Stimulated activated CD8-positive, alpha-beta memory T cell treated with anti-CD3 and anti-CD28 coated beads, Interleukin-12 subunit alpha, Interleukin-12 subunit beta, amount 100 ng/mL, for 1 hour (primary cell): ENCODE measurements at places on chromosomes 3 and 15.

GRCh38 chr3:168416446-168416845 is 320.7 kb upstream of the GOLIM4 start:
- DNase-seq: no peak

GRCh38 chr3:5231074-5231473 is 43.6 kb downstream of the EDEM1 start:
- no peak for DNase-seq

DNA sequence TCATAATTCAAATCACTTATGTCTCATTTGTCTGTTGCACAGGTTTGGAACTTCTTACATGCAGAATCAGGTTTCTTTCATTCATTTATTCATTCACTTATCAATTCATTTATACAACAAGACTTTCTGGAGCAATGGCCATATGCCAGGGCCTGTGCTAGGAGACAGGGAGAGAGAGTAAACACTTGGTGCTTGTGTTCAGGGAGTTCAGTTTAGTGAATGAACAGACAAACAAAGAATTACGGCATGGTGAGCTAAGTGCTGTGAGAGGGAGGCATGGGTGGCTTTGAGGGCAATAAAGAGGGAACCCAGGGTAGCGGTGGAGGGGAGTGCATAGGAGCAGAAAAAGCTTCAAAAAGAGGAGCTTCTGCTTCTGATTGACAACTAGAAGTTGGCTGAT is 8.5 kb upstream of the IREB2 start:
- DNase-seq: no peak

DNA sequence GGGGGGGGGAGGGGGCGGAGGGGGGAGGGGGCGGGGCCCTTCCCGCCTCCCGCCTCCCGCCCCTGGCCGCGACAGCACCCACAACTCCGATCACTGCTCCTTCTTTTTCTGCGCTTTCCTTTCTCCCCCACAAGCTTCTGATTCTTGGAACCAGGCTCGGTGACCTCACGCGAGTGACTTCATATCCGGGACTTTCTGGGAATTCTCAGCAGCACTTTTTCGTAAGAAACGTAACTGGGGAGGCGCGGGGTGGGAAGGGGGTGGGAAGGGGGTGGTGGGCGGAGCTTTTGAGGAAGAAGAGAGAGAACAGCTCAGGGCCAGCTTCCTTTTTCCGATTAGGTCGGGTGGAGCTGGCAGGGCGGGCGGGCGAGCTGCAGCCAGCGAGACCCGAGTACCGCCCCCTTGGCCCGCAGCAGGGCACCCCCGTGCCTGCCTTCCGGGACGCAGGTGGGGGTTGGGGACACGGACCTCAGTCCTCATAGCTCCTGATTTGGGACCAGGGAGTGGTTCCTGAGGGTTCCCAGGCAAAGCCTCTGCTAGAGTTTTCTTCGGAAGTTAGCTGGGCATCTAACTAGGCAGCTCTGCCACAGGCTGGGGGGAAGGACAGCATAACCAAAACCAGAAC is 14.6 kb downstream of the XIRP1 start:
- DNase-seq: peak; percentile 39

- DNase-seq: no peak
Measured at GRCh38 chr3:56467108-56467507, 1.2 kb downstream of the ERC2 start.

DNA sequence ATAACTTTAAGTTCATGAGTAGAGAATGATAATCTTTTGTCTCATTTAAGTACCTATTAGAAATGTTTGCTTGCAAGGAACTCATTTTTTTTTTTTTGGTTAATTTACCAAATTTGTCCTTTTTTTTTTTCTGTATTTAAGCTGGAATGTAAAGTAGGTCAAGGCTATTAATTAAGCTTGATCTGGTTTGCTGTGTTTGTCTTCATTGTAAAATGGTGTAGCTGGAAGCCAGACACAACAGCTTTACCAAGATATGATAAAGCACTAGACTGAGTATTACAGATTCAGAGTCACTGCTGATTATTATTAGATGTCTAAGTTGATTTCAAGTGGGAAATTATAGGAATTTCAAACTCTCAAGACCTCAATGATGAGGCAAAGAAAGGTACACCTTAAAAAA is 15.0 kb upstream of the ZPLD1 start:
- no peak for DNase-seq

- DNase-seq: no peak
Measured at GRCh38 chr3:167032267-167032876, 347.7 kb downstream of the ZBBX start.

DNA sequence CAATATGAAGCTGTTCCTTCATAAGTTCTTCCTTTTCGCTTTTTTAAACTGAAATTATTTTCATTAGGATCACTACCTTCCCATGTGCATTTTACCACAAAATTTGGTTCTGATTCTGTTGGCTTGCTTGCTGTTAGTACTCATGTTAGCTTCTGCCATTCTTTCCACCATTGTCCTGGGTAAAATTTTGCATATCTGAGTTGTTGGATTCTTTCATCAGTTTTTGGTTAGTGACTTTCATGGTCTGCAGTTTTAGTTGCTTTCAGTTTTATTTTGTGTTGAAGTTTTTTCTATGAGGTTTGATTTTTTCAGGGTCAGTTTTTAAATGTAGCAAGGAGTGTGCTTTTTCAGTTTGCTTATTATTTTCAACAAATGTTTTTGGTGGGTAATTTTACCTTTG is 71.9 kb downstream of the SMAD3 start:
- no peak for DNase-seq

DNA sequence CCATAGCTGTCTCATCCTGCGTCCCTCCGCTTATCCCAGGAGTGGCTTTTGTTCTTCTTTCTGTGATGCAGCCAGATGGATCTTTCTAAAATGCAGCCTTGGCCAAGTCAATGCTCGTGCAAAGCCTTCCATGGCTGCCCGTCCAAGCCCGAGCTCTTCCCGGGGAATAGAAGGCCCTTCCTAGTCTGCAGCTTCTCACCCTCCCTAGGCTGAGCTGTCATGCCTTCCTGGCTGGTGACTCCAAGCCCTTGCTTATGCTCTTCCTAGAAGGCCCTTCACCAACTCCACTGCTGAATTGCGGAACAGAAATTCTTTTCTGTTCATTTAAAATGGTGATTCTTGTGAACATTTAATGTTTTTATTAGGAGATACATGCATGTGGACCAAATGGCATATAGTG is 95.9 kb downstream of the SMAD6 start:
- DNase-seq: no peak

GRCh38 chr15:57056357-57056756 is 137.9 kb downstream of the TCF12 start:
- no peak for DNase-seq

GRCh38 chr3:190514413-190515153 is 698 bp downstream of the IL1RAP start:
- DNase-seq: no peak

DNA sequence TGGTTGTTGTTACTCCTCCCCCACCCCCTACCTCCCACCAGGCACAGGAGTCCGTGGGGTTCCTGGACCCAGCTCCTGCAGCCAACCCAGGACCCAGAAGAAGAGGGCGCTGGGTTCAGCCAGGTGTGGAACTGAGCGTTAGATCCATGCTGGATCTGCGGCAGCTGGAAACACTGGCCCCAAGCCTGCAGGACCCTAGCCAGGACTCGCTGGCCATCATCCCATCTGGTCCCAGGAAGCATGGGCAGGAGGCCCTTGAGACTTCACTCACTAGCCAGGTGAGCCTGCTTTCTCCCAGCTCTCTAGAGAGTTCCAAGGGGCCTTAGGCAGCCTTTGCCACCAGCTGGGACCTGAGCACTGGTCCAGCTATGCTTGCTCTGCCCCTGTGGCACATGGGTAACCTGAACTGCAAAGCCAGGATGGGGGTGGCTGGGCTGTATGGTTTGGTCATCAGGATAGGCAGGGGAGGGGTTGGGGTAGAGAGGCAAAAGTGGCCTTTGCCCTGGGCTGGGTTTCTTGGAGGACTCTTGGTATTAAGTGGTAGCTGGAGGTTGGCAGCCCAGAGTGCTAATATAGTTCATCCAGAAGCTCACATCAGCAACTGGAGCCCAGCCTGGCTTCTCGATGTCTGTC is 7.0 kb upstream of the JMJD7 start:
- no peak for DNase-seq

DNA sequence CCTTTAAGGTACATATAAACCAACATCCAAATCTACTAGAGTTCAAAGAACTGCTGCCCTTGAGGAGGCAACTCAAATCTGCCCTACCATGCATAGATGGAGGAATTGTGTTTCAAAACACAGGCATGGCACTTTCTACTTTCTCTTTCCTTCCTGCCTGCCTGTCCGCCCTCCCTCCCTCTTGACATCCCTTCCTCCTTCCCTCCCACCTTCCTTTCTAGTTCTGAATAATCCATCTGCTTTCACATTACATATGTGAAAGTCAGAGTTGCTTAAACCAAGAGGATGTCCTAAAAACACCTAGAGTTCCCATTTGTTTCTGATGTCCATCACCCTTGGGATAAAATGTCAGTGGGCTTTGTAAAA is 537.6 kb downstream of the FOXP1 start:
- no peak for DNase-seq

DNA sequence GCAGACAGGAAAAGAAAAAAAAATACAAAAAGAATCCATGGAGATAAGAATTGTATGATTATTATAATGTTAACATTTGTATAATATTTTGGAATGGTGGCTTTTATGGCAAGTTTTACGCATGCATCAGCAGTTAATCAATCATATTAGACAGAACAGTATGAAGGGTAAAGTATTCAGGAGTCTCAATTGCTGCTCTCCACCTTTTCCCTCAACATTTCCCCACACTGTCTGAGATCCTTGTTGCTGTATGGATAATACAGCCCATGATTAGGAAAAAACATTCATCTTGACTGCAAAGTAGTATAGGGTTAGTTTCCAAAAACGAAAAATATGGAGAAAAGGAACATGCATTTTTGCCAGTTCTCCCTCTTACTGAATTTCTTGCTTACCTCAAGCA is 755.3 kb upstream of the ARPP21 start:
- DNase-seq: no peak

- no peak for DNase-seq
Measured at GRCh38 chr15:63801171-63801570, 32.6 kb downstream of the HERC1 start.

DNA sequence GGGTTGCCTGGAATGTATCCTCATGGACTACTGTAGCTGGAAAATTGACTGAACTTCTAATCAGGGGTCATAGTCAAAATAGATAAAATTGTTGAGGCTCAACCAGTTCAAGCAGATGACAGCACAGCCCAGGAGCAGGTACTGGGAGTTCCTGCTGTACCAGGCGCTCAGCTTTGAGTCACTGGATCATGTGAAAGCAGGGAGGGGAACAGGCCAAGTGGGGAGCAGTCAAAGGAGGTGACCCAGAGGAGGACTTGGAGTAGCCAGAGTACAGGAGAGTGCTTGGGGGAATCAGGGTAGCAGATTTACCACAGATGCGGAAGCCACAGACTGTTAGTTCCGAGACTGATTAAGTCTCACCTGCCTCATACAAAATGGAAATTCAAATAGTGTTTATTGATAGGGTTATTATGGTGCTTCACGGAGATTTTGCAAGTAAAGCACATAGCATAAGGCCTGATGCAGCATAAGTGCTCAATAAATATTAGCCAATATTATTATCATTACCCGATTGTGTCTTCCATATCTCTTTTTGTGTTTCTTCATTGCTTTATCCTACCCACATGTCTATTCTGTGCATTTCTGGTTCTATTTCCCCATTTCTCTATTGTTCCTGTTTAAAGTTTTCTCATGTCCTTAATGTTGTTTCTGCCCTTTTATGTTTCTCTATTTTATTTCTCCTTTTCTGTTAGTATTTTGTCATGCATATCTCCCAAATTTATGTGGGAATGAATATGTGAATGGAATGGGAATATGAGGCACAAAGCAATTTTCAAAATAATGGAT is 369.2 kb upstream of the MCTP2 start:
- DNase-seq: no peak

DNA sequence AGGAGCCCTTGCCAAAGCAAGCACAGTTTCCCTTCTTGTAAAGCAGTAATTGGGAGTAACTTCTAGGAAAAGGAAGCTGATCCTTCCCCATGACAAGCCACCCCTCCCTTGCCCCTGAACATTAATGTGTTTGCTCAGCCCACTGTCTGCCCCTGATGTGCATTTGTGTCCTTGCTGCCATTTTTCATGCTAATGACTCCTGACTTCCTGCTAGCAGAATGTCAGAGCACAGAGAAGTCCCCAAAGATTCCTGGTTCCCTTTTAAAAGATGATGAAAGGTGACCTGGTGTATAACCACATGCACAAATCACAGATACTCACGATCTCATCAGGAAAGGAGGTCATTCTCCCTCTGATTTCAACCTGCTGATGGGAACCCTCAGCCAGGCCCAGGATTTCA is 44.2 kb upstream of the WNT5A start:
- DNase-seq: no peak

DNA sequence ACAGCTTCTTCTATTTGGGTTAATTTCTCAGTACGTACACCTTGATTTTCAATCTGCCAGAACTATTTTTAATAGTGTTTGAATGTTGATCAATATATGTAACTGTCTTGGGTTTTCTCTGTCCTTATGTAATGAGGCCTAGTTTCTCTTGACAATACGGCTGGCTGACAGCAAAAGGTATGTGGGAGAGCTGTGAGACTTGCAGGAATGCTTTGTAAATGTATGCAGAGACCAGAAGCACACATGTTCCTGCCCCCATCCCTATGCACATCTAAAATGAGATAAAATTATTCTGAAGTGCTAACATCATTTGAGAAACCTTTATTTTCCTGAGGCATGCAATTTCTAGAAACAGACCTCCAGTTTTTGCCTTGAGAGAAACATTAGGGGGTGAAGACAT is 593.8 kb upstream of the GBE1 start:
- DNase-seq: no peak

DNA sequence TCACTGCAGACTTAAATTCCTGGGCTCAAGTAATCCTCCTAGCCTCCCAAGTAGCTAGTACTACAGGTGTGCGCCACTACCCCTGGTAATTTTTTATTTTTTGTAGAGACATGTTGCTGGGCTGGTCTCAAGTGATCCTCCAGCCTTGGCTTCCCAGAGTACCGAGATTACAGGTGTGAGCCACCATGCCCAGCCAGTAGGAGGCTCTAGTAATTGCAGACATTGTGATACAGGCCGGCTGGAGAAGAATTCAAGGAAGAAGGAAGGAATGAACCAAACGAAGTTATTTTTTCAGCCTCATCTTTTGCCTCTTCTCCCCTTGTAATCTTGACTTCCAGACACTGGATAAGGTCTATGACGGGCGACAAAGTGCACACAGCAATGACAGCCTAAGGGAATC is 3.2 kb upstream of the PPP4R2 start:
- no peak for DNase-seq

GRCh38 chr3:127185962-127186674 is 6.8 kb upstream of the PRR23E start:
- DNase-seq: no peak

- DNase-seq: no peak
Measured at GRCh38 chr3:125443923-125444322, 68.8 kb upstream of the ZNF148 start.

GRCh38 chr3:155702745-155703591 is 41.9 kb downstream of the PLCH1 start:
- DNase-seq: no peak

- no peak for DNase-seq
Measured at GRCh38 chr15:98155356-98155755, 194.9 kb downstream of the ARRDC4 start.

DNA sequence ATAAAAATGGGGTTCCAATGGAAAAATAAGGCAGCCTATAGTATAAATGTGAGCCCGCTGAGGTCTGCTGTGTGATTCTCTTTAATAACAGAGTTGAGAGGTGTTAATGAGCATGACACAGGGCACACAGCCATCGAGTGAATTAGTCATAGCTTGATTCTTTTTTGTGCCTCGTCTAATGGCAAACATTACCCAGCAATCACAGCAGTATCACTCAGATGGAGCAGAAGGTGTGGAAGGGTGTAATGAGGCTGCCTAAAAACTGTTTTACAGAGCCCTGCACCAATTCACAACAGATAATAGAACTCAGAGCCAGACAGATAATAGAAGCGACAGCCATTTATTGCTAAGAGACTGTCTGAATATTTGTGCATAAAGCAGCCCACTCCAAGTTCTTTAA is 178.6 kb upstream of the TPRG1 start:
- no peak for DNase-seq
